ENCODE measurements at places on chromosomes 6 and 20.

DNA sequence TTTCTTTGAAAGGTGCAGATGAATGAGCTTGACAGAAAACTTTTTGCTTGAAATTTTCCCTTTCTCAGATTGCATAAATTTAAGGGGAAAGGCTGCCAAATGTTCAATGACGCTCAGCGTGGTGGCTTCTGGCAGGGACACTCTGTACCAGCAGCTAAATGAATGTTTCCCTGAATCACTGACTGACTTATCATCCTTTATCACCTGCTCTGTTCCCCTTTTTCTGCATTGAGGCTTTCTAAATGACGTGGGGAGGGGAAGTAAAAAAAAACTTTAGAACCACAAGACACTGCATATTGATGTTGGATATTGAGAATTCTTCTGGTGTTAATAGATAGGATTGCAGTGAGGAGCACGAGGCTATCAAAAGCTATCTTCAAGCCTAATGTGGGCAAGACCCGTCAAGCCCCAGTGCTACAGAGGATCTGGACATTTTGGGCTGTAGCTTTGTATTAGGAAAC is 46.9 kb upstream of the ENPP5 start:
- no peak for DNase-seq
- H3K4me3 ChIP-seq, result no peak overlapping the region
- H3K27me3 ChIP-seq, result no peaks in the 10 kb centered on the region
- H3K27ac ChIP-seq, result no peak overlapping the region
- no peaks in the 10 kb centered on the region for H3K4me1 ChIP-seq

DNA sequence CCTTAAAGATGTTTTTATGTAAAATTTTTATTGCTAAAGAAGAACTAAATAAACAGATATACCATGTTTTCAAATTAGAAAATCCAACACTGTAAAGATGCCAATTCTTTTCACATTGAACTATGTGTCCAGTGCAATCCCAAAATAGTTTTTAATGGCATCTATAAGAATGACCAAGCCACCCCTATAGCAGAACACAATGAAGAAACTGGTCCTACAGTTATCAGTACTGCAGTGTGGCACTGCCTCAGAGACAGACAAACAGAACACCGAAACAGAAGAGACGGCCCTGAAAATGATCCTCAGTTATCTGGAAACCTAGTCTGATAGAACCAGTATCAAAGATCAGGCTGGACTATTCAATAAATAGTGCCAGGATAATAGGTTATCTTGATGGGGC is 41.9 kb downstream of the KIF13A start:
- no peak overlapping the region for H3K4me3 ChIP-seq
- no peaks in the 10 kb centered on the region for H3K36me3 ChIP-seq
- no peak for DNase-seq
- H3K27ac ChIP-seq, result no peak overlapping the region
- peaks cover 11% of the 10 kb centered on the region for H3K27me3 ChIP-seq
- H3K4me1 ChIP-seq, result no peaks in the 10 kb centered on the region

- no peaks in the 10 kb centered on the region for H3K36me3 ChIP-seq
- peak overlapping the region; percentile 68 for H3K27ac ChIP-seq
- H3K4me3 ChIP-seq, result no peak overlapping the region
- peaks cover 7% of the 10 kb centered on the region for H3K4me1 ChIP-seq
- no peak for DNase-seq
- peaks cover 21% of the 10 kb centered on the region for H3K27me3 ChIP-seq
Measured at GRCh38 chr6:129882510-129883023, 21.5 kb upstream of the TMEM244 start.

- H3K27ac ChIP-seq, result no peak overlapping the region
- no peaks in the 10 kb centered on the region for H3K4me1 ChIP-seq
- DNase-seq, result no peak
- H3K4me3 ChIP-seq, result no peak overlapping the region
- H3K36me3 ChIP-seq, result no peaks in the 10 kb centered on the region
Measured at GRCh38 chr20:5430670-5431069, 113.9 kb upstream of the PROKR2 start.
